Osteocyte (in vitro differentiated cells): ENCODE measurements at places on chromosomes 4 and X. TPM values are rescaled to one million over a fixed set of nuclear protein-coding genes. Genes with fewer than 3 reads are reported as not detected.

Gene ARHGAP10
- 121 and 126 TPM in 2 replicates for total RNA-seq

Gene HPSE
- total RNA-seq: 4.9 and 6.1 TPM in 2 replicates

DNA sequence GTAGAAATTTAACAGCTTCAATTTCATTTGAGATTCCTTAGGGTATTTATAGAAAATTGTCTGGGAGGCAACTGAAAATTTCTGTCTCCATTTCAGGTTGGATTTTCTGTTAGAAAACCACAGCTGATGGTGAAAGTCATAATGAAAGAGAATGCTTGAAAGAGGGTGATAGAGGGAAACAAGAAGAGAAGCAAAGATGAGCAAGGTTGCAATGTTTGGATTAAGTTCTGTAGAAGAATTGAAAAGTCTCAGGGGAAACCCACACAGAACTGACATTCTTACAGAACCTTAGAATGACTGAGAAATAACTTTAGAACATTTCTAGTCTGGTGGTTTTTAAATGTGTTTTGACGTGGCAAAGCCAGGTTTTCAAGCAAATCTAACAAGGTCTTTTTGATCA lies 14.7 kb downstream of the GBA3 start:
- H3K27ac ChIP-seq: no peak overlapping the region
- no peaks in the 10 kb centered on the region for H3K4me1 ChIP-seq
- H3K4me3 ChIP-seq: no peak overlapping the region

DNA sequence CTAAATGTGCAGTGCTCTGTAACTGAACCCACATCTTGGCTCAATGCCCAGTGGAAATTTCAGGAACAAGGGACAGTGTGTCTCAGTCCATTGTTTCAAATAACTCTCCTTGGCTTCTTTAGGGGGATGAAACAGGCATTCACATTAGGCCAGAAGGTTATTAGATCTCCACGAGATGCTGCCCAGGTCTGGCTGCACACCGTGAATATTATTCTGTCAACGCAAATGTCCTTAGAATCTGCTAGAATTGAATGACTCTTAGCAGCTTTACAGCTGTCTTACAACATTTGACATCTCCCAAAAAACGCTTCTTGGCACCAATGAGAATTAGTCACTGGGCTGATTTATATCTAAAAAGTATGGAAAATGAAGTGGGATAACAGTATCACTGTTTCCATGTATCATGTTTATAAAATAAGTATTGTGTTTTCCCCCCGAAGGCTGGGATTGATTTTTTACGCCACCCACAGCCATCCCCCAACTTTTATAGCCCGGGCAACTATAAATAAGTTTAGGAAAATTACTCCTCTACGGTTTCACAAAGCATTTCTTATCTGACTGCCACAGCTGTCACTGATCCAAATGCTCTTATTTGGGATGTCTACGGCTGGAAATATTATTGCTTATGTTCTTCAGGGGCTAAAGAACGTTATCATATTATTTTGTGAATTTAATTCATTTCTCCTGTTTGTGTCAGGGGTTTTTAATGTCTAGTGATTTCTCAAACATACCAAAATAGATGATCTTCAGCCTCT lies 559.7 kb upstream of the FAT1 start:
- H3K36me3 ChIP-seq: peaks cover 1% of the 10 kb centered on the region
- H3K4me1 ChIP-seq: peaks cover 7% of the 10 kb centered on the region
- no peaks in the 10 kb centered on the region for H3K27me3 ChIP-seq
